ENCODE measurements at places on chromosomes 7 and 10.
A peak's percentile ranks its signal among the peaks of the same experiment; 100 is the strongest.

DNA sequence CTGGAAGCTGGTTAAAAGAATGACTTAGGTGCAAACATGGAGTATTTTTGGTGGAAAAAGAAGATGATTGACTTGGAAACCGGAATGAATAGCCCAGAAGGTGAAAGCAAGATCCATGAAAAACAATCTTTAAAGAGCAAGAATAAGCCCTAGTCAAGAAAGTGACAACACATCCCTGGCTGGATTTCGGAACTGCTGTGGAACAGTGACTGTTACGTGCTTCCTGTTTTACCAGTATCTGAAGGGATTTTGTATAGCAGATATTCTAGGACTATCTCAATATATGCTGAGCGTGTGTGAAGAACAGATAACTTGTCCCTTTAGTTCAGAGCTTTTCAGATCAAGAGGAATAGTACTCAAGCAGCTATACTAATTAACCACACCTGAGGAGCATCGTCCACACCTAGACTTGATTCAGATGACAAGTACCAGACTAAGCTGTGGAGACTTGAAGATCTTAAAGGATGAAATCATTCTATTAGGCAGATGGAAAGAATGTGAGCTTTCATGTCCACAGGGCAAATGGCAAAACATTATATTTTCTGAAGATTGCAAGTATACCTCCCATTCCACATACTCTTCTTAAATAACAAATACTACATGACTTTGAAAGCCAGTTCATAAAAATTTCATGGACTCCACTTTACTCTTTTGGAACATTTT lies 11.5 kb upstream of the TES start:
- no peak for DNase-seq

DNA sequence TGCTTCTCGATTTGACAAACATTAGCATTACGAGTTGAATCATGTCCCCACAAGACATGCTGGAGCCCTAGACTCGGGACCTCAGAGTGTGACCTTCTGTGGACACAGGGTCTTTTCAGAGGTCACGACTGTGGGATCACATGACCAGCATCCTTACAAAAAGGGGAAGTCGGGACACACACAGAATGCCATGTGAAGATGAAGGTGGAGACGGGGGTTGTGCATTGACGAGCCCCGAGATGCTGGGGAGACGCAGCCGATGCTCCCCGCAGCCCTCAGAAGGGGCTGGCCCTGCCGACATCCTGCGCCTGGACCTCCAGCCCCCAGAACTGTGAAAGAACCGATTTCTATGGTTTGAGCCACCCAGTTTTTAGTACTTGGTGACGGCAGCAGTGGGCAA lies 7.5 kb downstream of the ZFAND2A start:
- DNase-seq, result no peak

DNA sequence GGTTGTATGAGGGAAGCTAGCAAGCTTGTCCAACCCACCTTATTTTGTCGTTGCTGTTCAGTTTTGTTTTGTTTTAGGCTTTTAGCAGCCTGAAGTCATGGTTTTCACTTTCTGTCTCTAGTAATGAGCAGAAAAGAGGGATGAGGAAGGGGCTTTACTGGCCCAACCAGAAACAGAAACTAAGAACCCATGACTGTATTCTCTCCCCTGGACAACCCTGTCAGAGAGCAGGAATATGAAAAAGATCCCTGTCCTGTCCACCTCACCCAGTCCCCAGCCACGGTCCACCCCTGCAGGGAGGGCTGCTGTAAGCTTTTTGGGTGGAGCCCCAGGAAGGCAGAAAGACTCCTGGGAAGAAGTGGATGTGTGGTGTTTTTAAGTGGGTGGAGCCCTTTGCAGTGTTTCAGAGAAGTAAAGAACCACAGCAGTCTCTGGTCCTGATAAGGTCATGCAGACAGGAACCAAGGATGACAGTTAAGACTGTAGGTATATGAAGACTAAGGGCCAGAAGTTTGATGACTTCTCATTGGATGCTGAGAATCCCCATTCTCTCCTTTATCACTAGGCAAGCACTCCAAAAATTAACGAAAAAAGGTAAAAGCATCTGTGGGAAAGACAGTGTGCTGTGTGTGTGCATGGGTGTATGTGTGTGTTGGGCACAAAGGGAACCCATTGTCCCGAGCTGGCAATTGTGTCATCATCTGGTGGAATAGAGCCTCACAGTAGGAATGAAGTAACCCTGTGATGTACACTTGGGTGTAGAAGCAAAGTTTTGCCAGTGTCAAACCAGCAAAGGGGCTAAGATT lies 13.8 kb downstream of the MRPL32 start:
- no peak for DNase-seq

GRCh38 chr7:73454424-73454823 lies 20.8 kb downstream of the FZD9 start:
- DNase-seq, result no peak

- DNase-seq, result no peak
Observed at GRCh38 chr7:139106959-139107358, 2.6 kb downstream of the ZC3HAV1 start.

DNA sequence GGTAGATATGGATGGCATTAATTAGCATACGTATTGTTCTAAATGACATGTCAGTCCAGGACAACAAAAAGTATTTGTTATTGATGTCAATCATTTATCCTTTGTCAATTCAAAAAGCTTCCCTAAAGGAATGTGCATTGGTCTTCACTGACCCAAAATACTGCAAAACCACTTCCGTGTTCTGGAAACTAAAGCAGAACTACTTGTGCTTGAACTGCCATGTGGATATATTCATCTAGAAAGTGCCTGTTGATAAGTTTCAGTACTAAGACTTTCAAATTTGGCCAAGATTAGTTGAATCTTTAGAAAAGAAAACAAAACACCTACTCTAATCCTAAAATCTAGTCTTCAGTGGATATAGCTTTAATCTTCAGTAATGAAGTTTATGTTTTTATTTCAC lies 242.1 kb upstream of the PPP1R3A start:
- no peak for DNase-seq

DNA sequence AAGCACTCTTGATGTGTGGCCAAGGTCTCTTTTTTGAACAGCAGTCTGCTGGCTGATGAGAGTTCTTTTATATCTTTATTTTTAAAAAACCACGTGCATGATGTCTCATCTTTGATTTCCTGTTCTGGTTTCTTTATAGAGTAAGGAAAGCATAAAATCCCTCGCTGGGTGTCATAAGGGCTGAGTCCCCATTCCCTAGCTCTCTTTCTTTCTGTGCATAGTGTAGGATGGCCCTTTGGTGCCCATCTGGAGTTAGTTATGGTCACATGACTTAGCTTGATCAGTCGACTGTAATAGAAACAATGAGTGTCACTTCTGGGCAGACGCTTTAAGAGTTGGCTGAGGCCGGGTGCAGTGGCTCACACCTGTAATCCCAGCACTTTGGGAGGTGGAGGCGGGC lies 38.5 kb downstream of the GHRHR start:
- no peak for DNase-seq

DNA sequence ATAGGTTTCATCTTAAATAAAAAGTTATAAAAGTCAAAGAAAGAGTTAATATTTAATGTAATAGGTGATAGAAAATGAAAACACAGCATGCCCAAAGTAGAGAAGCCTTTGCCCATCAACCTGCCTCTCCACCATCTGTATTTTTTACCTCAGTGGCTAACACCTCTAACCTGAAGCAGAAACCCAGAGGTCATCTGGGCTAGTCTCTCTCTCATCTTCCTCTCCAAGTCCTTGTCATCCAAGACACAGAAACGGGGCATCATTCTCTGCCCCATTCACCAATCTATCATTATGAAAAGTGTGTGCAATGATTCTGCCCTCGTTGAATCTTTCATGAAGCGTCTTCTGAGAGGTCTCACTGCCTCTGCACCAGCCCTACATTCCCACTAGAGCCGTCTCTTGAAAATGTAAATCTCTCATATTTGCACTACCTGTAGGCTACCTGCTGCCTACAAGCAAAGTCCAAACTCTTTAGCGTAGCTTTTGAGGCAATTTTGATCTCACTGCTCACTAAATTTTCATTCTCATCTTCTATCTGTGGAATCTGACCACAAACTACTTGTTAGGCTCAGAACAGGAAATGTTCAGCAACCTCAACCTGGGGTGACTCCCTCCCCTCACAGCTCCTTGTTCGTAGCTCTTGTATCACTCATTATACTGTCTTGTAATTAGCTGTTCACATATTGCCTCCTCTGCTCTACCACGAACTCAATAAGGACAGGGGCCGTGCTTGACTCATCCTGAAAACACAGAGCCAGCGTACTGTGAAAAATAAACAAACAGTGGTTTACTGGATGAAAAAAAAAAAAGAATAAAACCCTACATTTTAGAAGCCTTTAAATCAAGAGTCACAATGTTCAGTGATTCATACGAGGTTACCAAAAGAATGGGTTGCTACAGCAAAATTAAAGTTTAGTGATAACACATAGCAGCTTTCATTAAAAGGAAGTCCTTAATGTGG lies 83.1 kb downstream of the CTNNA3 start:
- DNase-seq, result no peak

- DNase-seq, result no peak
Observed at GRCh38 chr7:50379539-50379938, 70.6 kb downstream of the FIGNL1 start.

DNA sequence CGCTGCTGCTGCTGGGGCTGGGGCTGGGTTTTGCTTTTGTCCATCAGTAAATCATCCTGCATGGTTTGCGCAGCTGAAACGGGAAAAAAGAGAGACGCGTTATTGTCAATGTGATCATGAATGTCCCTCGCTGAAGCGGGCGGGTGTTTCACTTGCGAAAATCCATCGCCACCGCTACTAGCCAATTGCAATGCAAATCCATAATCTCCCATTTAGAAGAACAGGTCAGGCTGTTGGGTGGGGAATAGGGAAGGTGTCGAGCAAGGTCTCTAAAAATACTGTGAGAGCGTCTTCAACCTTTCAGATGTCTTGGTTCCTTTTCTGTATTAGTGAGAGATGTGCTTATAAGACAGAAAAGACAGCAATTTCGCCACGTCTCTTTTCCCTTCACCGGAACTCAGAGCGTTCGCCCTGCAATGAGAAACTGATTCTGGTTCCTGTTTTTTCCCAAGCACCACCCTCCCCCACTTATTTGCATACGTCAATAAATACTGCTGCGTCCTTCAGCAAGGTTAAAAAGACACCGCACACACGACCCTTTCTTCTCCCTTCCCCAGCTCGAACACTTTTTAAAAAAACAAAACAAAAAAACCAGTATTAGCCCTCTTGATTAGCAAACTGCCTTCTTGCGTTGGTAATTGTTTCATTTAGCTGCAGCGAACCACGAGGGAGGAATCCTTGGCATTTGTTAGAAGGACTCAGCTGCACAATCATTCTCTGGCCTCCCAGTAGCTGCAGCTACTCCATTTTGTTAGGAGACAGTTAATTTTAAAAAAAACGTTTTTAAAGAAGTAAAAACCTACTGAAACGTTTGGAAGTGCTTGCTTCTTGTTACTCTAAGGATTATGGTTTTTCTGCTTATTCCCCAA lies 50.4 kb downstream of the CPEB3 start:
- peak; percentile 86 for DNase-seq

GRCh38 chr7:121621937-121622336 lies 225.8 kb upstream of the FAM3C start:
- no peak for DNase-seq

DNA sequence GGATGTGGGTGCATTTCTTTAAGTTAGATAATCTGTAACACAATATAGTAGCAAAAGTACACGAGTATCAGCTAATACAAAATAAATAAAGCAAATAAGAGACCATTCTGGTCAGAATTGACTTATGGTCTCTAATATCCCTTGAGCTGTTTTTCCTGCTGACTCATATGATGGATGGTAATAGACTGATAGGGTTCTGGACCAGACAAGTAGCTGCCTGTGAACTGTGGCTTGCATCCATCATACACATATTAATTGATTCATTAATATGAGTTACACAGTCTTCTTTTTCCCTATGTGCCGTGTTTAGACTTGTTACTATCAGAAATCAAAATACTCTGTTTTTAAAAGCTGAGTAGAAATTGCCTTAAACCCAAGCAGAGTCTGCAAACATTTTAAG lies 762.8 kb downstream of the GATA3 start:
- no peak for DNase-seq

- DNase-seq, result no peak
Observed at GRCh38 chr7:50497968-50498367, 47.8 kb upstream of the FIGNL1 start.

GRCh38 chr7:66952343-66953043 lies 31.5 kb downstream of the TMEM248 start:
- no peak for DNase-seq

GRCh38 chr10:99905971-99906370 lies 103.8 kb downstream of the DNMBP start:
- DNase-seq, result no peak

DNA sequence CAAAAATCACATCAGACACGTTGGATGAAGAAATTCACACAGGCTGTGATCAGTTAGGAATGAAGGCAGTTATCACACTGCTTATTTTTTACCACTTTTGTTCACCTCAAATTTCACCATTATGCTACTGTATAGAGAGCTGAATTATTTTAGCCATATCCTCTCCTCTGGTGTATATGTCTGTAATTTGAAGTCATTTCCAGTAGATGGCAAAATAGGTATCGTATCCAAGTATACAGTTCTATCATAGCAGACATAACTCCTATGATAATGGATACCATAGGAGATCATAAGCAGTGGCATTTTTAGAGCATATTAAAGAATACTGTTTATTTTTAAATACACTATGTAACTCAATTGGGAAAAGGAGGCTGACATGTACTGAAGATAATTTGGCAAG lies 909.7 kb downstream of the DNAJB9 start:
- DNase-seq, result no peak

DNA sequence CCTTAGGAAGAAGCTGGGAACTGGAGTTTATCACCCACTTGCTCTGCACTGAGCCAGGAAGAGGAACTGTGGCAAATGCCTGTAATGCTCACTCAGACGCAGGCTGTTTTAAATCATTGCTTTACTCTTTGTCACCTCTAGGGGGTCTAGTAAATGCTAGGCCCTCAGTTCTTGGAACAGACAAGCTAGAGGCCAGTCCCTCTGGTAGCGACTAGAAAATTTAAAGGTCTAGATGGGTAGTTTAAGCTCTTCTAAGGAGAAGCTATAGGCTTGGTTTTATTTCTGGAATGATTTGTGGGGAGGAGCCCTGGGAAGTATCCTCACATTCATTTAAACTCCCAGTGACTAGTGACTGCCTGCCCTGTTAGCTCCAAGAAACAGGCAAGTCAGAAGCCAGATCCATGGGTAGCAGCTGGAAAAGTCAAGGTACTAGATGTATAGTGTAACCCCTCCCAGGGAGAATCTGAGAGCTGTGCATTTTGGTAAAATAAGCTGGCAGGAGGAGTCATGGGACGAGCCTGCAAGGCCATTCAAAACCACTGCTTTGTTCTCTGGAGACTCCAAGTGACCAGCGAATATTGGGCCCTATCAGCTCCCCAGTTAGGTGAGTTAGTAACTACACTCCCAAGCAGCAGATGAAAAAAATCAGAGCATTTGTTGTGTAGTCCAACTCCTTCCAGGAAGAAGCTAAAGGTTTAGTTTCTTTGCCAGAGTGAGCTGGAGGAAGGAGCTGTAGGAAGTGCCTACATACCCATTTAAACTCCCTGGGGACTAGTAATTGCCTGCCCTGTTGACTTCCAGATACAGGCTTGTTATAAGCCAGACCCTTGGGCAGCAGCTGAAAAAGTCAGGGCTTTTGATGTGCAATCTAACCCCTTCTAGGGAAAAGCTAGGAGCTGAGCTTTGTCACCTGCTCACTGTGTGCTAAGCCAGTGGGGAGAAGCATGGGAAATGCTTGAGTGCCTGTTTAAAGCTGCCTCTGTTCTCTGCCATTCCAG lies 68.9 kb downstream of the DYNC1I1 start:
- DNase-seq, result no peak

GRCh38 chr10:21398563-21399231 lies 126.8 kb downstream of the SKIDA1 start:
- DNase-seq, result no peak

Measured in vagina (tissue), 2 donors.